Iris pigment epithelial cell (primary cell): ENCODE measurements at places on chromosomes 2 and 18.

- DNase-seq = peak; percentile 54
These were observed 24.1 kb downstream of the MRPL35 start for GRCh38 chr2:86223140-86223926.

DNA sequence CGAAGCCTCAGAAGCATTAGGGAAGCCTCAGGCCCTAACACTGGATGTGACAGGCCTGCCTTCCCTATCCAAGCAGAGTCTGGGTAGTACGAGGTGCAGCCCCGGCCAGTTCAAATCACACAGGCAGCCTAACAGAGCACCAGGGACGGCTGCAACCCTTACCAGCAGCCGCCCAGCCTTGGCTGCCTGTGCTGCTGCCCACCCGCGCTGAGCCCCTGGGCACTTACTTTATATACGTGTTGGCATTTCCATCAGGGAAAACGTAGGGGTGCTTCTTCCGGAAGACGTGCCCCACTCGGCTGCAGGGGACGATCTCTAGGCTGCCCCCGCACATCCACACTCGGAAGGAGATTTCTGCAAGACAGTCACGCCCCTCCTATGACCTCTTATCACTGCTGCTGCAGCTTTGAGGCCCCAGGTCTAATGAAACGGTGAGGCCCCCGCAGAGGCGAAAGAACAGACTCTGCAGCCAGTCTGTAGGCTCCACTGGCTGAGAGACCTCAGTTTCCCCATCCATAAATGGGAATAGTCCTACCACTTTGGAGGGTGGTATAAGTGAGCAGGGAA lies 124.7 kb upstream of the CAPN13 start:
- no peak for DNase-seq

GRCh38 chr2:55010149-55010591 lies 40.1 kb downstream of the RTN4 start:
- peak; percentile 52 for DNase-seq

DNA sequence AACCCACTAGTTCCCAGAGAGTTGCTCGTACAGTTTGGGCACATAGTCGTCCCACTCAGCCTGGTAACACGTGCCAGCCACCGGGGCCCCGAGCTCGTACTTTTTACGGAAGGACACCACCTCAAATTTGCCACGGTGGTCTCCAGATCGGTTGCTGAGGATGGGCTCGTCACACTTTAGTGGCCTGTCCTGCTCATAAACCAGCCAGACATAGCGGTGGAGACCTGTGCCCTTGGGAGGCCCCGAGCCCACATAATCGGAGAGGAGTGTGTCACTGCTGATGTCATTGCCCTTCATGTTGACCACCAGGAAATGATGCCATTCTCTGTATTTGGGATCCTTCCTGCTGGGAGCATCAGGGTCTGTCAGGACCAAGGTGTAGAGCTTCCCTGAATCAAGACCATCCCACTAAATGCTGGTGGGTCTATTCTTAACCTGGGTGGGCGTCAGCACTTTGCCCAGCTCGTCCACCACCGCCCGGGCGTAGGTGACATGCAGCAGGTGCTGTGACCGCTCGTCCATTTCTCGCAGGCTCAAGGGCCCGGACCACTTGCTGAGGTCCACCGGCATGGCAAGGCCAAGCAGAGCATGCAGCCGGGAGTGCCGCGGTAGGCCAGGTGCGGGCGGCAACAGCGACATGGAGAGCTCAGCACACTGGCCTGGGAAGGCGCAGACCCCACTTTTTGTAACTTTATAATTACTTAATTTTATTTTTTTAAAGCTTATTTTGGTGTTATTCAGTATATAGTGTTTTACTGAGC lies 12.9 kb downstream of the RETSAT start:
- no peak for DNase-seq

- no peak for DNase-seq
These were observed 179.7 kb downstream of the EVA1A start for GRCh38 chr2:75381032-75381431.
